Stimulated activated CD8-positive, alpha-beta memory T cell treated with anti-CD3 and anti-CD28 coated beads, Interleukin-15, amount 100 ng/mL, for 4 hours (primary cell): ENCODE measurements at places on chromosomes 4 and X.

GRCh38 chr4:83284193-83285054, at the start of gene COQ2:
TSS of gene COQ2 (minus strand) at chr4:83284798. CDS start at chr4:83284764, 34 bp downstream.
- DNase-seq: peak; percentile 88

DNA sequence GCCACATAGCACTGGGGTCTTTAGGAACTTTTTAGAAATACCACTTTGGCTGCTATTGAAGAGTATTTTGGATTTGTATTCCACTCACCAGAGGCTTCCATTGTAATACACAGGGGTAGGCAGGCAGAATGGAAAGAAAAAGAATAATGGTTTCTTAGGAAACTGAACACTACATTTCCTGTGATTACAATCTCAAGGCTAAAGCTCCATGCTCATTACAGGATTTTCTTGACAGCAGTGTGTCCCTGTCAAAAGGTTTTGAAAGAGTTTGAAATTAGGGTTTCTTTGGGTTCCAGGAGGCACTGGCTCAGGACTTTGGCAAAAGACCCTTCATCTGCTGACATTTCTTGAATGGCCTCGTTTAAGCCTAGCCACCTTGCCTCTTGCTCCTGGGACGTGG, 74.8 kb upstream of the STIM2 start:
- no peak for DNase-seq

DNA sequence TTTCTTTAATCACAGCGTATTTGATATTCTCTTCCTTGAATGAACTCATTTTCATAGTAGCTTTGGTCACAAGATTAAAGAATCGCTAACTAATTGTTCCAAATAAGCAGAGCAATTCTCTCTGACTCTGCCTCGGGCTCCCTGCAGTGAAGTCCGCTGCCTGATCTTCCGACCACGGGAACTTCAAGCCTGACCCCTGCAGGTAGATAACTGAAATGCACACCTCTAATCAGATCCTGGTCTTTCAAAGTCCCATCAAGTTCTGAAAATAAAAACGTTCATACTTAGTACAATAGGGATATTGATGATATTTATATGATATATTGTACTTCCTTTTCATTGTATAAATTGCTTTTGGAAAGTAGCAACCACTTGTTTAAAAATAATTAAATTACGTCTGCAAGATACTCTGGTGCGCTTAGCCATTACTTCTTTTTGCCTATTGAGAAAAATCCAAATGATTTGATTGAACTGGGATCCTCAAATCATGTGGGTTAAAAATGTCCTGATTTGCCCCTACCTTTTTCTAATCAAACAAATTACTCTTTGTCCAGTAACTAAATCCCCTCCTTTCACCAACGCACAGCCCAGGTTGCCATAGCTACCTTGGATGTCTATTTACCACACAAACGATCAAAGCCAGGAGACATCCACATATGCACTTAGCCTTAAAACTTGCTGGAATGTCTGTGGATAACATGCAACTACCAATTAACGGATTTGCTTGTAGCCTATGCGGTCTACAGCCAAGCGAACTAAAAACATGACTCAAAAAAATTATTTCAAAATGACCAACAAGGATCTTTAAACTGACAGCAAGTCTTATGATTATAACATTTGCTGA, 4.2 kb downstream of the MID1 start:
- no peak for DNase-seq

- no peak for DNase-seq
These were observed 37.2 kb downstream of the PPM1K start for GRCh38 chr4:88247148-88247547.

- no peak for DNase-seq
These were observed 4.8 kb downstream of the USP38 start for GRCh38 chr4:143189528-143189927.

DNA sequence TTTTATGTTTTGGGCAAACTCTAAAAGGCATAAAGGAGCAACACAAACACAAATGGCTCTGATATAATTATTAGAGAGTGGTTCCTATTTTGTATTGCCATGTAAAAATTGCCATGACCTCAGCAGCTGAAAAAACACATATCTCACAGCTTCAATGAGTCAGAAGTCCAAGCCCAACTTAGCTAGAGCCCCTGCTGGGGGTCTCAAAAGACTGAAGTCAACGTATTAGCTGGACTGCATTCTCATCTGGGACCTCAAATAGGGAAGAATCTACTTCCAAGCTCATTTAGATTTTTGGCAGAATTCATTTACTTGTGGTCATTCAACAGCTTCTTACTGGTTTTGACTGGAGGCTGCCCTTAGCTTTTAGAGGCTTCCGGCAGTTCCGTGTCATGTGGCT, 47.4 kb downstream of the FREM3 start:
- DNase-seq: no peak

- no peak for DNase-seq
These were observed 1072.3 kb downstream of the RAPGEF2 start for GRCh38 chr4:160175064-160175643.
